ENCODE measurements at places on chromosomes 5 and 9.

DNA sequence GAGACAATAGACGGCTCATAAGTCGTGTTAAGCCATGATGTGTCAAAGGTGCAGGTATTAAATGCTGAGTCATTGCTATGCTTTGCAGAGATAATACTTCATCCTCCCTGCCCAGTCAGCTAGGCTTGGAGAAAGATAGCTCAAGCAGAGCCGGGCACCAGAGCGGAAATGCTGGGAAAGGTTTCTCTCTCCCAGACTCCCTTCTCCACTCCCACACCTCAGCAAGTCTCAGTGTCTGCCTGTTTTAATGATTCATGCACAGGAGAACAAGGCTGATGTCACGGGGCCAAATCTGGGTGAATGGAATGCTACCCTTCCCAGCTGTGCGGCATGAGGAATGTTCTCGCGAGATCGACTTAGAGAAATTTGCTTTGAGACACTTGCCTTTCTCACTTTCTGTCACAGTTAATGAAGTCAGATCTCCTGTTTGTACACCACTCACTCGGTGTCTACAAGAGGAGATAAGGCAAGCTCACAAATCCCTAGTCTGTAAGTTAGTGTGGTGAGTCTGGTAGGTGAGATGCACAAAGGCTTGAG, 204.4 kb downstream of the EFNA5 start:
- DNase-seq: no peak

DNA sequence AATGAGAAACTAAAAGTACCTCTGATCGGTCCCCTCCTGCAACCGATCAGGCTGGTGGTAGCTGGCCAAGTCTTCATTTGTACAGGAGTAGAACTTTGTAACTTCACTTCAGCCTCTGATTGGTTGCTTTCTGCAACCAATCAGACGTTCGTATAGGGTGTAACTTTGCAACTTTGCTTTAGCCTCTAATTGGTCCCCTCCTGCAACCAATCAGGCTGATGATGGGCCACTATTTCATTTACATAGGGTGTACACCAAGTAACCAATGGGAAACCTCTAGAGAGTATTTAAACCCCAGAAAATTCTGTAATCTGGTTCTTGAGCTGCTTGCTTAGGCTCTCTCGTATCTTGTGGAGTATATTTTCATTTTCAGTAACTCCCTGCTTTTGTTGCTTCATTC, 445.5 kb downstream of the MED10 start:
- DNase-seq: no peak

- no peak for DNase-seq
Measured at GRCh38 chr5:57817001-57817453, 334.4 kb upstream of the ACTBL2 start.

DNA sequence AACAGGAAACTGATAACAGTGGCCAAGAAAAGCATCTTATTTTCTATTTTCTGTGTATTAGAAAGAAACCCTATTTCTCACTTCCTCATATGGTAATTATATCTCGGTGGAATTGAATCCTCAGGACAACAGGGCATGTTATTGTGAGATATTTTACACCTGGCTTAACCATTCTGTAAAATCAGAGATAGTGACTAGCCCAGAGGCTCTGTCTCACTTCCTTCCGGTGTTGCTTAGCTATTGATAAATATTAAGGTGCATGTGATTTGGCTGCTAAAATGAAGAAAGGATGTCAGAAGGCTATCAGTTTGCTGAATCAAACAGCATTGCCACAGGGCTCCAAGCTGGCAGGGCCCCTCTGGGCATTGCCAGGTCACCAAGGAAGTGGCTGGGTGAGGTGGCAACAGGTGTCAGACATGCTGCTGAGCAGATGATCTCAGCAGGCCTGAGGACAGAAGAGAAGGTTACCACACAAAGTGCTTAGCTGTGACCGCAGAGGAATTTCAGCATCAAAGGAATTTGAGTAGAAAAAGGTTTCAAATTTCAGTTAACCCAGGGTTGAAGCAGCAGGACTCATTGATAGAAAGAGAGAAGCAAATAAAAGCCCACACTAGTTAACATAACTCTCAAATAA, 330.7 kb downstream of the PDE4D start:
- DNase-seq: no peak

DNA sequence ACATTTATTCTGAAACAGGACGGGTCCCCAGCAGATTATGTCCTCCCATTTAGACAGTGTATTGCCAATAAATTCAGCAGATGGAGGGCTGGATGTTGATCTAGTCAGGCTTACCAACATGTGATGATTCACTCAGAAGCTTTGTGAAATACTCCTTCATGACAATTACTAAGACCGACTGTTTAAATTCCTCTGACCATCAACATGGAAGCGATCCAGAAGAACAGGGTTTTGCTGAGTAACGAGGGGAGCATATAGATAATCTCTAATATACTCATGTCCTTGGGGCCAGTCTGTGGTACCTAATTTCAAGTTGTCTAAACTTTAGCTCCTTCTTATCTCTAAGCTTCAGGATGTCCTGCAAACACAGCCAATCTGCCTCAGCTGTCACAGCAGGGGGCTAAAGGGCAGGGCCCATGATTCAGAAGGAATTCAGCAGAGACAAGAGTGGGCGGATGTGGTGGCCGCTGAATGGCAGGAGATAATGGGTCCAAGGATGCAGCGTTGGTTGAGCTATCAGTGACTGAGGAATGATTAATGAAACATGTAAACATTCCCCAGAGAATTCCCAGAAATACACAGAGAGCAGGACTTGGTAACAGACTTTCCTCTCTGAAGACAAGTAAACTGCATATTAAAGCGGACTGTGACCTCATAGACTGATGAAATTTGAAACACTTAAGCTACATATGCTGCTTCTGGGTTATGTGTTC, 109.4 kb downstream of the ANKRD55 start:
- no peak for DNase-seq

DNA sequence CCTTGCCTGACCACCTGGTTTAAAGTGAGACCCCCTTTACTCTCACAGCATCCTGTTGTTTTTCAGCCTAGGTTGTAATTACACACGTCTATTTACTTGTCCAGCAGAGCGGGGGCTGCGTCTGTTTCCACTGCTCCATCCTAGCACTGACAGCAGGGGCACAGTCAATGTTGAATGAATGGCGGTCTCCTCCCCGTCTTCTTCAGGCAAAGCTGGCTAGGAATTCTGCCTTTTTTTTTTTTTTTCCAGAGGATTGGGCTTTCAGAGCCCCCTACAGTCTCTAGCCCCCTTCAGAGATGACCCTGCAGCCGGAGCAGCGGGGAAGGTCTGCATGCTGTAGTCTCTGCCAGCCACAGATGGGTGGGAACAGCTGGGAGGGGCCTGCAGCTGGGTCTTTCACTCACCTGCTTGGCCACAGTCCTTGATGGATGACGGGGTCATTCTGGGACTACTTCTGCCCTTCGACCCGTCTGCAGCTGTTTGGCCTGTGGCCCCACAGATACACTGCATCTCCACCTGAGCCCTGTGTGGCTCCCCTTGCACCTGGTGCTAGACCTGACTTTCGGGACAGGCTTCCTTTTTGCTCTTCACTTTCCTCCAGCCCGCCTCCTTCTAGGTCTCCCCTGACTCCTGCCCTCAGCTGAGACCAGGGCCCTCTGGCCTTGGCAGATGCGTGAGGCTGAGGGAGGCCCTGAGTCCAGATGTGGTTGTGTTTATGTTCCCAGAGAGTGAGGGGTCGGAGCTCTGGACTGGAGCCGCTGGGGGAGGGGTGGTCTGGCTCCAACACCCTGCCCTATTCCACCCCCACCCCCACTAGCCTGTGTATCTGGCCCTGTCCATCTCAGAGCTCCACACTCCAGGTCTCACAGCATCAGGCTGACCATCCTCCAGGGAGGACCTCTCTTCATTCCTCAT, 8.0 kb downstream of the PITX1 start:
- DNase-seq: no peak

- no peak for DNase-seq
Measured at GRCh38 chr5:59092758-59093157, 509.9 kb downstream of the RAB3C start.

Measured in SHP77 treated with DMSO at 0.1 percent for 48 hours (cell line).